ENCODE measurements at places on chromosomes 3 and 15.

GRCh38 chr3:10164546-10165393, at the start of gene IRAK2:
IRAK2 (plus strand) TSS chr3:10164919; CDS start chr3:10164955, 36 bp downstream.
- DNase-seq: no peak

DNA sequence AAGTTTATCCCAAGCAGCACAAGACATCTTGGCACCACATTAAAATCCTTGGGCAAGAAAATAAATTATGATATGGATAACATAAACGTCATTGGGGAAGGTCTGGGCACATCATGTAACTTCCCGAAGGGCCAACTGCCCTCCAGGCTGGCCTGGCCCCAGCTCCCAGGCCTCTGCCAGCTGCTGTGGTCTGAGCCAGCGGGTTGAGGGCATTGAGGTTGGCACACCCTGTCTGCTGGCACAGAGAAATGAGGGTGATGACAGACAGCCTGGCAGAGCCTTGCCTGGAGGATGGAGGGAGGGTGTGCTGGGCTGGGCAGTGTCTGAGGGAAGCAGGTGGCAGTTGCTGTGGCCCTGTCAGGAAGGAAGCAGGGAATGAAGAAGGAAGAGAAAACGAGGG, 3.3 kb upstream of the RBSN start:
- no peak for DNase-seq

DNA sequence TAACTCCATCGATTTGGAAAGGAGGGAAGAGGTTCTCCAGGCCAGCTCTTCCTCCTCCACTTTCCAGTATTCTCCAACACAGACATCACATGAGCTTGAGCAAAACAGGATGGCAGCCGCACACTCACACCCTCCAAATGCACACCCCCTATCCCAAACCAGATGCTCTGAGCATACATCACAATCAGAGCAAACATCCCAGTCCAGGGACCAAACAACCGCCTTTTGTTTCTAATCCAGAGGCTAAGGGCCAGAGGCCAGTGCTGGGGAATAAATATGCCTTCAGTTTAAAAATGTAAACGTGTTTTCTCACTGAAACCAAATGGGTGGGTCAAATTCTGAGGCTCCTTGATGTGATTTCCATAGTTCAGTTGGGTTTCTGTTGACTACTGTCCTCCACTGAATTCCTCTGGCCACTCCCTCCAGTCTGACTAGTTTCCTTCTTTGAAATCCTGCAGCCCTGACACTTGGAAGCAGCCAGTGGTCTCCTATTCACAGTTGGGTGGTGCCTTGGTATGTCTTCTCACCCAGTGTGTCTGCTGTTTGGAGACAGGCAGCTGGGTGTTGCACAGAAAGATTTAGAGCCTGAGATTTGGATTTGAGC, 19.2 kb upstream of the MFGE8 start:
- DNase-seq: no peak

DNA sequence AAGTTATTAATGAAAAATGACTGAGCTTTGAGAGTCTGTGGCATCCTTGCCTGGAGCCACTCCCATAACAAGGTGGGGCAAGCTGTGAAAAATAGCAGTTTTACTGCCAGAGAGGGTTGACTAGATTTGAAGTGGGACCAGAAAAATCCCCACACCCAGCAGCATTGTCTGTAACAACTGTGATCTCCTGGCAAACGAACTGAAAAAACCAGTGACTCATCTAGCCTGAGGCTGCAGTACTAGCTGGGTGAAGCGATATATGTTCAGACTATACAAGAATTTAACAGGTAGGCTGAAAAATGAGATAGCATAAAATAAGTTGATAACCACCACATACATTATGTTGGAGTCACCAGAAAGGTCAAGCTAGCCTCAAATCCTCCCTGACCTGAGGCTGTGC, 64.0 kb downstream of the DPH6 start:
- no peak for DNase-seq

GRCh38 chr3:189786479-189787064, 155.4 kb downstream of the TP63 start:
- no peak for DNase-seq

Measured in GF-D8 (cell line).